Activated T-cell treated with anti-CD3 and anti-CD28 coated beads, Interleukin-2, amount 50 U/mL, for 72 hours (primary cell): ENCODE measurements at places on chromosomes 2 and 18. TPM values are rescaled to one million over a fixed set of nuclear protein-coding genes. Genes with fewer than 3 reads are reported as not detected.

- DNase-seq, result no peak
- no peak overlapping the region for H3K27ac ChIP-seq
- H3K36me3 ChIP-seq, result no peaks in the 10 kb centered on the region
- H3K4me1 ChIP-seq, result no peaks in the 10 kb centered on the region
These were observed 14.7 kb downstream of the CDK15 start for GRCh38 chr2:201821080-201821479.

DNA sequence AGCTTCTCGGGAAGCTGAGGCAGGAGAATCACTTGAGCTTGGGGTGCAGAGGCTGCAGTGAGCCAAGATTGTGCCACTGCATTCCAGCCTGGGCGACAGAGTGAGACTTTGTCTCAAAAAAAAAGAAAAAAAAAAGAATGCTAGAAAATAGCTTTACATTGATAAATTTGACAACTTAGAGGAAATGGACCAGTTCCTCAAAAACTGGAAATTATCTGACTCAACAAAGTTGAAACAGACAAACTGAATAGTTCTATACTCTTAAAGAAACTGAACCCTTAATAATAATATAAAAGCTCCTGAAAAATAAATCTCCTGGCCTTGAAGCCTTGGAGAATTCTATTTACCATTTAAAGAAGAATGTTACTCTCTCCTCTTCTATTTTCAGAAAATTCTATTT lies 151.0 kb upstream of the BCL2L11 start:
- H3K4me1 ChIP-seq, result no peaks in the 10 kb centered on the region
- no peak overlapping the region for H3K27ac ChIP-seq
- no peak overlapping the region for H3K4me3 ChIP-seq
- H3K27me3 ChIP-seq, result peaks cover 42% of the 10 kb centered on the region
- H3K36me3 ChIP-seq, result peaks cover 4% of the 10 kb centered on the region

DNA sequence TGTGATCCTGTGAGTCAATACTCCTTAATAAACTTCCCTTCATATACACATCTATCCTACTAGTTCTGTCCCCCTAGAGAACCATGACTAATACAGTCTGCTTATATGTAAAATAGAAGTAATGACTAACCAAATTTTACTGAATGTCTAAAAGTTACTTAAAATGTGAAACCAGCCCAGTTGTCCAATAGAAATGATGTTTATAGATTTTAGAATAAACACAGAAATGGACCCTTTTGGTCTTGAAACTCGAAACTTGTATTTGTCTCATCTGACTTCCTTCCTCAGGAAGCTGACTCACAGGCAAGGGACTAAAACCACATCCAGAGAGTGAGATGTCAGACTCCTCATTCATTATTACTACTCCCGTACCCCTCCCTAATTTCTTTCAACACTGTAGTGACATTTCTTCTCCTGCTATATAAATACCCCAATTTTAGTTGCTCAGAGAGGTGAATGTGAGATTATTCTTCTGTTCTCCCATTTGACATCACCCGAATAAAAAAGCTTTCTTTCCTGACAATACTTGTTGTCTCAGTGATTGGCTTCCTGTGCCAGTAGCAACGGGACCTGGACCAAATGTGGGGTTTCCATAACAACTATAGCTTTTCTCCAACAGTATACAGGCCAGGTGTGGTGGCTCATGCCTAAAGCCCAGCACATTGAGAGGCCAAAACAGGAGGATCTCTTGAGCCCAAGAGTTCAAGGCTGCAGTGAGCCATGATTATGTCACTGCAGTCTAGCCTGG lies 486.0 kb downstream of the ERBB4 start:
- H3K27me3 ChIP-seq, result no peaks in the 10 kb centered on the region
- no peak overlapping the region for H3K27ac ChIP-seq
- no peak overlapping the region for H3K4me3 ChIP-seq
- peaks cover 5% of the 10 kb centered on the region for H3K36me3 ChIP-seq

Gene L3MBTL4
- total RNA-seq, result 0.12 TPM
